ENCODE measurements at places on chromosomes 7 and 10.

GRCh38 chr10:117945651-117946050 lies 101.1 kb downstream of the RAB11FIP2 start:
- no peak for DNase-seq

- peak; percentile 73 for DNase-seq
Observed at GRCh38 chr7:82542665-82543064, 99.1 kb upstream of the CACNA2D1 start.

- no peak for DNase-seq
Observed at GRCh38 chr10:75110006-75110632, 1.3 kb upstream of the SAMD8 start.

DNA sequence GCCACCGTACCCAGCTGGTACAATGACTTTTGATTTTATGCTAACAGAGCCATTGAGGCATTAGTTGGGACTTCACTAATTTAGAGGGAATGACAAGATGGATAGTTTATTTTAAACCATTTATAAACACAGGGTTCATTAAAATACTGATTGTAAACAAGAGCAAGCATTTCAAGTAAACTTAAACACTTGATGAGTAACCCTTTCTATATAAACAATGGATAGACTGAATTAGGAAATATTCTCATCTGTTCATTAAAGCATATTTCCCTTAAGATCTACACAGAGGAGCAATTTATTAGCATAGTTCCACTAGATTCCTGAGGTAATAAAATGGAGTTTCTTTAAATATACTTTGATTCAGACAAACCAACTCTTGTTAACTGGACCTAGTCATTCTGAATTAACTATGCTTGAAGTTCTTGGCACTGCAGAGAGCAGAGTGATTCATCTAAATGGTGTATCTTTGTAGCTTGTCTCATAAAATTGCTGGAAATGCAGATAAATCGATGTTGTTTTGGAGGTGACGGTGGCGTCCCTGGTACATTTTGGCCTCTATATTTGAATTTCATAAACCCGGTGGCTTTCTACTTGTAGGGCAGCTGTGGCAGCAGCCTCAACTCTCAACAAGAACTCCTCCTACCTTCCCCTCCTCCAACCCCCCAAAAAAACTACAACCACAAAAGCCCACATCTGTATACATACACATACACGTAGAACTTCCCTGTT lies 15.4 kb upstream of the VDAC2 start:
- peak; percentile 80 for DNase-seq

DNA sequence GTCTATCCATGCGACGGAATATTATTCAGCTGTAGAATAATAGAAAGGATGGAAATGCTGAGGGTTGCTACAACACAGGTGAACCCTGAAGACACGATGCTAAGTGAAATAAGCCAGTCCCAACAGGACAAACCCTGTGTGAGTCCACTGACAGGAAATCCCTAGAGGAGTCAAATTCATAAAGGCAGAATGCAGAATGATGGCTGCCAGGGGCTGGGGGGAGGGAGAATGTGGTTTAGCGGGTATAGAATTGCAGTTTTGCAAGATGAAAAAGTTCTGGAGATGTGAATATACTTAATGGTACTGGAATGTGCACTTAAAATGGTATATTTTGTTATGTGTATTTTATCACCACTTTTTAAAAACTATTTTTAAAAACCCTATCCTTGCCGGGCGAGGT lies 36.9 kb upstream of the DOCK1 start:
- DNase-seq: no peak

DNA sequence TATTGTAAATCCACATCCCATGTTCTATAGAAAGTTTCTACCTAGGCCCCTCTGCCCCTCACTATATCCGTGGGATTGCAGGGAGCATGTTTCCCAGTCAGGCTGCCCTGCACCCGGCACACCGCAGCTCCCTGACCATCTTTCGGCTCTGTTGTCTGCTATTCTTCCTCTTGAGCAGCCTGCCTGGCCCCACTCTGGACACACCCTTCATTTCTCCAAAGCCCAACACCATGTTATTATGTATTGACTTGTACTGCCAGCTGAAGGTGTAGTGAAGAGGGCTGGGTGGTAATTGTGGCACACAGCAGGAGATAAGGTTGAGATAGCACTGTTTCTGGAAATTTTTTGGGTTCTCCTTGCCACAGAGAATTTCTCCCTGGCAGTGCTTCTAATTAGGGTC lies 9.8 kb downstream of the LRMDA start:
- no peak for DNase-seq

DNA sequence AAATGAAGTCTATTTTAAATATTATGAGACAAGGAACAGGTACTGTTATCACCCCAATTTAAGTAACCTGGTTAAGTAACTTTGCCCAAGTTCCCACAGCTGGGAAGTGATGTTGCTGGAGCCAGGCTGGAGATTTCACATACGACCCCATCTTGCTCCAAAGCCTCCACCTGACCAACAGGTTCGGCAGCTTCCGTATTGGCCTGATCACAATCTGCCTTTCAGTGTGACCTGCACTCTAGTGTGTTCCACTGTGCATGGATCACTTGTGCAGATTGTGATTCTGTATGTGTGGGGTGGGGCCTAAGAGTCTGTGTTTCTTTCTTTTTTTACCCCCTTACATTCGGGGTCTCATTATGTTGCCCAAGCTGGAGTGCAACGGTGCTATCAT lies 66.1 kb downstream of the PRTFDC1 start:
- no peak for DNase-seq

DNA sequence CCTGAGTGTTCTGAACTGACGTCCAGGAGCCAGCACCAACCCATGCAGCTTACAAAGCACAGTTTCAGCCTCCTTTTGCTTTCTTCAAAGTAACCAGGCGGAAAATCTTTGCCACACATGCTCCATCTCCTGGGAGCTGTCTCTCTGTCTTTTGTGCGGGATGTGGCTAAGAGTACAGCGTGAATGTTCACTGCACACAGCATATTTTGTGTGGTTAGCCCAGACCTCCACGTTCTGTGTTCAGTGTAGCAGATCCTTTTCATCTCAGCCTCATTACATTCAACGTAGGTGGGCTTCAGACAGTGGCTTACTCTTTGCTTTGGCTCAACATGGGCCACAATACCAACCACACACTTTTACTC lies 200.8 kb downstream of the TNS3 start:
- no peak for DNase-seq

GRCh38 chr7:28564033-28564432 lies 151.7 kb downstream of the CREB5 start:
- DNase-seq: no peak

- DNase-seq: peak; percentile 9
Observed at GRCh38 chr7:8065356-8065813, 96.8 kb downstream of the GLCCI1 start.

GRCh38 chr7:32535162-32535702 lies 39.9 kb downstream of the AVL9 start:
- DNase-seq: no peak

- no peak for DNase-seq
Observed at GRCh38 chr10:77639756-77640155, 2.1 kb upstream of the KCNMA1 start.

- DNase-seq: no peak
Observed at GRCh38 chr7:38629651-38630510, 1.3 kb downstream of the AMPH start.

GRCh38 chr7:115356999-115357702 lies 435.3 kb downstream of the MDFIC start:
- DNase-seq: no peak

All from COLO829 (cell line).